Gastroesophageal sphincter (tissue), 4 donors: ENCODE measurements at places on chromosomes 5 and 9.

DNA sequence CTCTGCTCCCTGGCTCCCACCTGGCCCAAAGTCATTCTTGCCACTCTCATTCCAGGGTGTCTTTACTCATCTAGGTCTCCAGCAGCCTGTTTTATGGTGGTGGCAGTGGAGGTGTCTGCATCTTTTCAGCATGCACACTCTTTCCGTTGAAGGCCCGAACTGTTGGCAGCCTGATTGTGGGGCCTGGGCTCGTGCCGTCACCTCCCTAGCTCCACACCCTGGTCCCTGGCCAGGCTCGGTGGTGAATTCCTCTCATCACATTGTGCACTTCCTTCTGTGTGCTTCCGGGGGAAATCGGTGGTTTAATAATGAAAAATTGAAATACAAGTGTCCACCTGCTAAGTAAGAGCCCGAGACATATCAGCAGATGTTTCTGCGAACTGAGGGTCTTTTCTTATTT is 214.3 kb downstream of the TRIO start:
- ATAC-seq = peak; percentile 42

- no peak for ATAC-seq
These were observed 364 bp upstream of the SFXN1 start for GRCh38 chr5:175478008-175478383.

- no peak for ATAC-seq
These were observed 42.9 kb upstream of the SUB1 start for GRCh38 chr5:32542216-32543059.

- no peak for ATAC-seq
These were observed 214.2 kb downstream of the FSTL4 start for GRCh38 chr5:133397990-133398645.

GRCh38 chr9:129595311-129595741 is 25.6 kb downstream of the C9orf50 start:
- ATAC-seq = no peak

- no peak for ATAC-seq
These were observed 33.8 kb downstream of the SVEP1 start for GRCh38 chr9:110545705-110546104.

GRCh38 chr5:65913519-65913918 is 12.9 kb upstream of the ERBIN start:
- no peak for ATAC-seq

DNA sequence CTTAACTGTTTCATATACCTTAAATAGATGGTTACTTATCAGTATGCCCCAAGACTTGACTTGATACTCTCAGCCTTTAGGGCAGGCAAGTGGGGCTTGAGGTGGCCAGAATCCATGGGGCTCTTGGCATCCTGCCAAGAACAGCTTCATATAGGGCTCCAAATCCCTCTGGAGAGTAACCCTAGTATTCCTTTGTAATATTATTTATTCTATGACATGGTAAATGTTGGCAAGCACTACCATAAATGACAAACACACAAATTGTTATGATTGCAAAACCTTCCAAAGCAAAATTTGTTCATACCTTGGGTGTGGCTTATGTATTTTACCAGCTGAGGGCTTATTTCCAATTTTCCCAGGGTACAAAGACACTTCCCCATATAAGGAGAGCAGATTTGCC is 257.4 kb upstream of the TRPC7 start:
- no peak for ATAC-seq

DNA sequence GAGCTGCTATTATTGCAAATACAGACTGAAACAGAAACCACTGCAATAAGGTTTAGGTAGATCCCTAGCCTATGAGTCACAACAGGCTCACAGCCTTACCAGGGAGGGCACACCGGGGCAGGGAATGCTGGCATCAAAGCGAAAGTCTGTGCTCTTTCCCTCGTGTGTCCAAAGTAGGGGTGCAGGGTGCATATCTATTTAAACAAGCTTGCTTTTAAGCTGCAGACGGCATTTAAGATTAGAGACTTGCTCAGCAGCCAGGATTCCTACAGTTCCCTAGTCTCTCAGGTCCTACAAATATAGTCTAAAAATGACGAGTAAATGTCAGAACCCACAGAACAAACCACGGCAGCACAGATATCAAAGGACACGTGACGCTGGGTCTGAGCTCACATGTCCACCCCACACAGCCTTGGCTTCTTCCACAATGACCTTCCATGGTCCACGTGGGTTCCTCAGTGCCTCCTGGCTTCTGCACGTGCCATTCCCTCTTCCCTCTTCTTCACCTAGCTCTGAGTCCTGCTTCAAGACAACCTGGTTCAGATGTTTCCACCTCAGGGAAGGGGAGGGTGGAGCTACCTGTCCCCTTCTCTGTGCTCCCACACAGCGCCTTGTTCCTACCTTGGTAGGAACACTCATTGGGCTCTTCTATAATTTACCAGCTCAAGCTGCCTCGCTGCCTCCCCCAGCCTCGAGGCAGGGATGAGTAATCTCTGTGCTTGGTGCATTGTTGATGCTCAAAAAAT is 193.2 kb downstream of the MAPKAP1 start:
- ATAC-seq = peak; percentile 73

DNA sequence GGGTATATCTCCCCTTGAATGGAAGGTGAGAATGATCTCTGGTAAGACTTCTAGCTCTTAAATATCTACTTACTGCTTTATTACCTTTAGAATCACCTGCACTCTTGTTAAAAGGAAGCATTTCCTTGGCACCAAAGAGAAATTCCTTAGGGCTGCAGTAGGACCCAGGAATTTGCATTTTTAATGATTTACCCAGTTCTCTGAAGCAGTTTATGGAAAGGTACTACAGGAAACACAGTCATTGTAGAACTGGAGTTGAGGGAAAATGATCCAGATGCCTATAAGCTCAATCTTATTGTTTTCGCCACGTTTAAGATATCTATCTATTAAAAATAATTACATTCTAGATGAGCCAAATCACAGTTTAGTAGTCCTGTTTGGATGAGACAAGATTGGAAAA is 9.5 kb upstream of the C9 start:
- no peak for ATAC-seq
